ENCODE measurements at places on chromosomes 4 and X.

DNA sequence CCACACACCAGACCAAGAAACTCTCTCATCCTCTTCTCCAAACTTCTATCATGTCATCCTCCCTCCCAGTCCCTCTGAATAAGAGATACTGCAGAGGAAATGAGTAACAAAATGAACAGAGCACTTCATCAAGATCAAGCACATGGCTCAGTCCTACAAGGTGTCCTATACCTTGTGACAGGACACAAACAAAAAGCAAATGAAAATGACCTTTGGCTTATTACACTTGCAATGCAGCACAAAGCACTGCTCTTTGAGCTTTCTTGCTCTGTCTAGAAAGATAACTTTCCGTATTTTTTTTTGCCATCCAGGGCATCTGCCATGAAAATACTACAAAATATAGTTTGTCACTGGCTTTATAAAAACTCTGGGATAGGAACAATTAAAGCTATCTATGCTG, 402.7 kb downstream of the HNRNPD start:
- no peak for DNase-seq

DNA sequence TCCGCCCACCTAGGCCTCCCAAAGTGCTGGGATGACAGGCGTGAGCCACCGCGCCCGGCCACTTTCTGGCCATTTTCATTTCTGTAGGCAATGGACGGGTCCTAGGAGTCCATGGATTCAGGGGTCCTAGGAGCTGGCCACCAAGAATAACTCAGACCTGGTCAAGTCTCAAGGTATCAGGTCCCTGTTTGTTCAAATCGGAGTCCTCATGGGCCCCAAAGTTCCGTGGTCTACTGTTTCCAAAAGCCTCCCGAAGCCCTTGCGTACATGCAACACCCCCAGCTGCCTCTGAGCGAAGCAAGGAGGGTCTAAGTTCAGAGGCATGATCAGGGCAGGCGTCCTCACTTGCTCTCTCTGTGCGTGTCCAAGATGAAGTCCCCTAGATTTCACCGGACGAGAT, 30.1 kb downstream of the P2RY8 start:
- DNase-seq: no peak

GRCh38 chr4:1082215-1083182, 30.9 kb downstream of the RNF212 start:
- no peak for DNase-seq

GRCh38 chr4:98908182-98908581, 20.8 kb downstream of the EIF4E start:
- DNase-seq: no peak

- DNase-seq: no peak
Measured at GRCh38 chr4:15665753-15666365, 10.7 kb upstream of the FBXL5 start.

DNA sequence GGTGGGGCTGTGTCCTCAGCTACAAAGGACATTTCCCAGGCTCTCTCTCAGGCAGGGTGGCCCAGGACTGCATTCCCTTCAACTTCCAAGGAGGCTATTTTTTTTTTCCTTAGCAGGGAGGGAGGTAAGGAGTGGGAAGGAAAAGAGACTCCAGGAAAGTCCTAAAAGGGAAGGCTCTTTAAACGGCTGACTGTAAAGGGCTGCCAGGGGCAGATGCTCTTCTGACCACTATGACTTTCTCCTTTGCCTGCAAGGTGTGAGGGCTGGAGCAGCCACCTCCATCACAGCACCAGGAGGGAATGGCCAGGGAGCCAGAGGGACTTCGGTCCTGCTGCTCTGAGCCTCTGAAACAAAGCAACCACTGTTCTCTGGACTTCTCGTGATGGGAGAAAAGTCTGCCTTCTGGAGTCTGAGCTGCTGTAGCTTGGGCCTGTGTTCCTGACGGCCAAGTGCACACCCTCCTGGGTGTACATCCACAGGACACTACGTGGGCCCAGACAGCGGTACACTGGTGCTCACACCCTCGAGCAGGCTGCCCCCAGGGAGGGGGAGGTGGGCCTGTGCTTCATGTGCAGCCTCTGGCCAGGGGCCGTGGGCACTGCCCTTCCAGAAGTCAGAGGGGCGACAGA, 17.9 kb downstream of the NAT8L start:
- DNase-seq: no peak

- DNase-seq: no peak
Measured at GRCh38 chrX:153865321-153865580, 20.7 kb downstream of the L1CAM start.

GRCh38 chr4:183384516-183384915, 59.9 kb upstream of the CDKN2AIP start:
- DNase-seq: no peak

DNA sequence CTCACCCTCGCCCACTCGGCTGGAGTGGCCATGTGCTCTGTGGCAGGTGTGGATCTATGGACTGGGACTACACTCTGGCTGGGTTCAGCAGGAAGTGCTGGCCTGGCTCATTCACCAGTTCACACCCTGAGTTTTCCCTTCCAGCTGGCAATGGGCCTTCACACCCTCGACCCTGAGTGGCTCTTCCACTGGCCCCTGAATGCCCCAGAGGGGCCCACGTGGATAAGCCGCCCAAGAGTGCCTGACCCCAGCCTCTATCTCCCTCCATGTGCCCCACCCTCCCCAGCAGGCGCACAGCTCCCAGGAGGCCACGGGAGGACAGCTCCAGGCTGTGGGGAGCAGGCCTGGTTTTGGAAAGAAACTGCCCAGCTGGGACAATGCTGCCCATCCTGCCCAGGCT, 234.1 kb downstream of the AFAP1 start:
- DNase-seq: no peak

DNA sequence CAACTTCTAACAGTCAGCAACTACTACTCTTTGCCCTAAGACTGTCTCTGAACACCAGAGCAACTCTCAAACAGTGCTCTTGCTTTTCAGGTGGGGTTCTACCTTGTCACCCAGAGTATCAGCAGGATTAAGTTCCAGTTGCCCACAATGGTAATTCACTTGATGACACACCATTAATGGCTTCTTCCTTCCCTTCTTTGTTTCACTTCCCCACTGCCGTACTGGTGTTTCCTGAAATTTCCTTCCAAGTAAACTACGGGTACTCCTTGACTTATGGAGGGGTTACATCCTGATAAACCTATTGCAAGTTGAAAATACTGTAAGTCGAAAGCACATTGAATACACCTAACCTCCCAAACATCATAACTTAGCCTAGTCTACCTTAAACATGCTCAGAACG, 36.6 kb upstream of the PDK3 start:
- DNase-seq: no peak

GRCh38 chr4:26311633-26312032, 9.2 kb upstream of the RBPJ start:
- no peak for DNase-seq

DNA sequence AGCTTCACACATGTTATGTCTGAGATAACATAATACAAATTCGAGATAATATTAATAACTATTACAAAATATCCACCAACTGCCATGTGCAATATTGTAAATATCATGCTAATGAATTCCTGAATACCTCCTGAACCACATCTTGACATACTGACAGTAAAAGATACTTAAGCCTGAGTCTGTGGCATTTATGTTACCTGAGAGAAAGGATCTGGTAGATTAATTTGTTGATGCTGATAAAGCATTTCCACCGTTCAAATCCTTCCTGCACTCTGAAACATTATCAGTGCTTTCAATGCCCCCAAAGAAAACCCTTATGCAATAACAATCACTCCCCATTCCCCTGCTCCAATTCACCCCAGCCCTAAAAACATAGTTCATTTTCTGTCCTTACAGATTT, 38.8 kb upstream of the ADGRA3 start:
- no peak for DNase-seq

DNA sequence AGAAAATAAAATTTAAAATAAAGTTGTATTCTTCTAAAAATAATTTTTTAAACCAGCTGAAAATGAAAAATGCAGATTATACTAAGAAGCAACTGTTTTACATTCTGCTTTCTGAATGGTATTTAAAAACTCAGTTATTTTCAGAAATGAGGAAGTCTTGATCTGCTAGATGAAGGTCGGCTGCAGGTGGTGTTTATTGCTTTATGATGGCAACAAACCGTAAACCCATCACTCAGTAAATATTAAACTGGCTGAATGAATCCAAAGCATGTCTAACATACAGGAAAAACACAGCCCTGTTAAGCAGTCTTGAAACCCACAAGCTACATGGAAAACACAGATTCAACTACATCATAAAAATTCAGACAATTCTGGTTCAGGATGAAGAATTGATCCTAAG, 29.3 kb downstream of the DYNLT3 start:
- DNase-seq: no peak

DNA sequence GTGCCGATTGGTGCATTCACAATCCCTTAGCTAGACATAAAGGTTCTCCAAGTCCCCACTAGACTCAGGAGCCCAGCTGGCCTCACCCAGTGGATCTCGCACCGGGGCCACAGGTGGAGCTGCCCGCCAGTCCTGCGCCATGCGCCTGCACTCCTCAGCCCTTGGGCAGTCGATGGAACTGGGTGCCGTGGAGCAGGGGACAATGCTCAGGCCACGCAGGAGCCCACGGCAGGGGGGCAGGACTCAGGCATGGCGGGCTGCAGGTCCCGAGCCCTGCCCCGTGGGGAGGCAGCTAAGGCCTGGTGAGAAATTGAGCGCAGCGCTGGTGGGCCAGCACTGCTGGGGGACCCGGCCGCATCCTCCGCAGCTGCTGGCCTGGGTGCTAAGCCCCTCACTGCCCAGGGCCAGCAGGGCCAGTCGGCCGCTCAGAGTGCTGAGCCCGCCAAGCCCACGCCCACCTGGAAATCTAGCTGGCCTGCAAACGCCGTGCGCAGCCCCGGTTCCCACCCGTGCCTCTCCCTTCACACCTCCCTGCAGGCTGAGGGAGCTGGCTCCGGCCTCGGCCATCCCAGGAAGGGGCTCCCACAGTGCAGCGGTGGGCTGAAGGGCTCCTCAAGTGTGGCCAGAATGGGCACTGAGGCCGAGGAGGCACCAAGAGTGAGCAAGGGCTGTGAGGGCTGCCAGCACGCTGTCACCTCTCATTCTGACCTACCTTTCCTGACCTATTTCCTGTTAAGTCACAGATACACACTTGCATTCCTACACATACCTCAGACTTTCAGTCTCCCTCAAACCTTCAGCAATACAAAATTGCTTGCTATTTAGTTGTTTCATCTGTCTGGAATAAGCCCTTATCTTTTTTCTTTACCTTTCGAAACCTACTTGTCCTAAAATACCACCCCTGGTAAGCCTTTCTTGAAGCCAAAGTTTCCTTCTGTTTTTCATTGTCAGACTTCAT, 20.7 kb downstream of the UBE2K start:
- DNase-seq: no peak

DNA sequence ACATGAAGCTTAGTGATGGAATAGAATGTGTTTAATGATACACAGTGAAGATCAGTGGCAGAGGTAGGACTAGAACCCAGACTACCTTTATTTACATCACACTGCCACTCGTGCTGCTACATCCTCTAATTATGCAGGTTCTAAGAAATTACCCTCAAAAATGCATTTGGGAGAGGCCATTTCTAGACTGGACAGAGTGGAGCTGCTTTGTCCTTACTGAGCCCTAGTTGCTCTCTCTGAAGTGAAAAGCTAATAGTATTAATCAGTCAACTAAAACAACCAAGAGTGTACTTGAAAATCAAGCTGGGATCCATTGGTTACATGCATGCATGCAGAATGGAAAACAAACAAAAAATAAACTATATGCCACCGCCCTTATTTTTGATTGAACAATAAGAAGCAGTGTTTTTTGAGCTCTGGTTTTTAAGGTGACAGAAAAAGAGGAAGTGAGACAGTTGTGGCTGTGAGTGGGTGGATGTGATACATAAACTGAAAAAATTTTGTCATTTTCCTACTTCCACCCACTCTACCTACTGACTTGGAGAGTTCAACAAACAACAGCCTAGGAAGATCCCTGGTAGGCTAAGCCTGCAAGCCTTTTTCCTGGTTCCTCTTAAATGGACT, 6.8 kb upstream of the VSIG4 start:
- DNase-seq: no peak

- no peak for DNase-seq
Measured at GRCh38 chr4:72312032-72312650, 256.9 kb downstream of the ADAMTS3 start.

- no peak for DNase-seq
Measured at GRCh38 chr4:151169223-151169622, 69.8 kb downstream of the RPS3A start.

DNA sequence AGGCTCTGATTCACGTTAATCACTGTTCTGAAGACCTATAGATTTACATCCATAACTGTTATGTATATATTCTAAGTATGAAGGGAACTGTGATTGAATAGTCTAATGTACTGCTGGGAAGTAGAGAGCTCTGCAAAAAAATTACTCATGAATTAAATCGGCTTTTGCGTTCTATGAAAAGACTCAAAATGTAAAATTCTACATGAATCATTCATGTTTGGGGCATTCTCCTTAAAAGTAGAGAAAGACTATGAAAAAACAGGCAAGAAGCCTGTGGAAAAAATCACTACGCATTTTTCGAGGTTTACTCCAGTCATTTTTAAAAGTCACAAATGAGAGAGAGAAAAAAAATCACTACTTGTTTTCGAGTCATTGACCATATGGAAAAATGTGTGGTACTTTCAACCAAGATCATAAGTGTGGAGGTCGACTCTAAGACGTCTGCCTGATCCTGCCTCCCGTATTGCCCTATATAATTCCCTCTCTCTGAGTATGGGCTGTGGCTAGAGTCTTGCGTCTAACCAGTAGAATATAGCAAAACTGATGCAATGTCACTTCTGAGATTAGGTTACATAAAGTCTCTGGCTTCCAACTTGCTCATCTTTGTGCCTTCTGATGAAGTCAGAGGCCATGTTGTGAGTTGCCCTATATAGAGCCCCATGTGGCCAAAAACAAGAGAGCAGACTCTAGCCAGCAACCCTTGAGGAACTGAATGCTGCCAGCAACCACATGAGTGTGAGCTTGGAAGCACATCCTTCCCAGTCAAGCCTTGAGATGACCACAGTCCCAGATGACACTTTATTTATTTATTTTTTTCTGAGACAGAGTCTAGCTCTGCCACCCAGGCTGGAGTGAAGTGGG, 32.1 kb upstream of the VEGFD start:
- DNase-seq: no peak

GRCh38 chr4:110702326-110702725, 79.4 kb upstream of the PITX2 start:
- DNase-seq: no peak
